Left hindlimb (tissue), 1 donor: ENCODE measurements at places on chromosomes 5 and 9.

- no peak for DNase-seq
These were observed 13.1 kb downstream of the MSANTD3 start for GRCh38 chr9:100440071-100440470.

GRCh38 chr9:86821006-86821845 is 126.1 kb downstream of the GAS1 start:
- no peak for DNase-seq

- DNase-seq, result no peak
These were observed 80.3 kb downstream of the RXRA start for GRCh38 chr9:134406366-134407120.

DNA sequence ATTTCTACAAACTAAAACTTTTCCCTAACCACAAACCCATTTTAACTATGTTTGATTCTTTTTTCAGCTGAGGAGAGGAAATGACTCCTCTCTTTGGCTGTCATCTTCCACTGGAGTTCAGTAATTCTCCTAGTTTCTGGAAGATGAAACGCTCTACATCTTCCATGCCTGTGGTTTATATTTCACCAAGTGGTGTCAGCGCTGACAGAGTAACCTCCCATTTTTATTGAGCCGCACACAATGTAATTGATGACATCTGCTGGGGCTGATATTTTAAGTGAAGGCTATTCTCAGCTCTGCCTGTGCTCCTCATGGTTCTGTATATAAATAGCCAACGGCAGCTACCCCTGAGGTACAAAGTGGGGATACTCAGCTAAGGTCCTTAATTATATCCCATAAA is 234.6 kb downstream of the SPOCK1 start:
- DNase-seq, result no peak

- DNase-seq, result no peak
These were observed 37.6 kb upstream of the RAI14 start for GRCh38 chr5:34618371-34619065.

GRCh38 chr9:24132244-24132643 is 306.2 kb upstream of the ELAVL2 start:
- DNase-seq, result no peak

- DNase-seq, result no peak
These were observed 16.7 kb downstream of the HMHB1 start for GRCh38 chr5:143828710-143829109.

DNA sequence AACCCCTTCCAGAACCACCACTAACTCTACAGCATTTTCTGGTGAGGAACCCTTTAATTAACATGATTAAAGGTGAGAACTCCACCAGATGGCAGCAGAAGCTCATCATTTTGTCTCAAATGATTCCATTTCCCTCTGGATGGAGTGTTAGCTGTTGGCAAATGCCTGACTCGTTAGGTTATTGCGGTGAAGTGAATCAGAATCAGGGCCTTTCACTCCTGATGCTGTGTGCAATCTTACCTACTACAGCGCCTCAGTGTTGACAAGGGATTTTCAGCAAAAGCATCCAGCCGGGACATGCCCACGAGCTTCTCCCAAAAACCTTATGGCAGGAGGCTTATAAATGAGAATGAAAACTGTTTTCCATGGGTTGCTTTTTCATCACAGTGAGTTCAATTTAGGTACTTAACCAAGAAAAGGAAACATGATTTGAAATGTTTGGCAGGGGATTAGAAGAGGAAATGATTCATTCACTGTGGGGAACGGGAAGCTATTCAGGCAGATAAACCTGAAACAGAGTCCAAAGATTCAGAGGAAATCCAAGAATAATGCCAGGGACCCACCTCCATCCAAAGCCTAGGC is 48.0 kb upstream of the CAST start:
- DNase-seq, result peak; percentile 47

GRCh38 chr5:82772281-82772680 is 304.9 kb downstream of the TMEM167A start:
- no peak for DNase-seq

GRCh38 chr5:3600106-3601060 is 4.8 kb downstream of the IRX1 start:
- DNase-seq, result no peak

DNA sequence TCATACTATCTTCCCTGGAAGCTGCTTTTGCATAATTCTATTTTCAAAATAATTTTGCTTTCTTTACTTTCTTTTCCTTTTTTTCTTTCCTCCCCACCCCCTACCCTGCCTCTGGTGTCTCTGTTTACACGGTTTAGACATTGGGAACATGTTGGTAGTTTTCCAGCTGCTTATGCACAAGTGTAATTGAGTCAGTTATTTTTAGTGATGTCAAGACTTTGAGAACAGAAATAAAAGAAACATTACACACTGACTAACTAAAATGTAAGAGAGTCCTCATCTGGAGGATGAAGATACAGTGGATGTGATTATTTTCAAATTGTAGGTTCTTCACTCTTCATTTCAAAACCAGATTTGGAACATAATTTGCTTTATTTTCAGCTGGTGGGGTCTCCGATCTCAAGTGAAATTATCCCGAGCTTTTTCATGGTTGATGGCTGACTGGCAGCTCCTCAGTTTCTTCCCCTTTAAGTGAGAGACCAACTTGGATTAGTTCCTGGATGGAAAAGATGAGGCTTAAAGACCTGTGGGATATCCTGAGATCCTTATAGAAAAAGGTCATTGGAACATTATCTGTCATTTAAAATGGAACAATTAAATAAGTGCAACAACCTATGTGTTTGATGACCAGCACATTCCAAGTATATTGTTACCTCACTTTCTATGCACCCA is 154.4 kb upstream of the ZNF462 start:
- no peak for DNase-seq

DNA sequence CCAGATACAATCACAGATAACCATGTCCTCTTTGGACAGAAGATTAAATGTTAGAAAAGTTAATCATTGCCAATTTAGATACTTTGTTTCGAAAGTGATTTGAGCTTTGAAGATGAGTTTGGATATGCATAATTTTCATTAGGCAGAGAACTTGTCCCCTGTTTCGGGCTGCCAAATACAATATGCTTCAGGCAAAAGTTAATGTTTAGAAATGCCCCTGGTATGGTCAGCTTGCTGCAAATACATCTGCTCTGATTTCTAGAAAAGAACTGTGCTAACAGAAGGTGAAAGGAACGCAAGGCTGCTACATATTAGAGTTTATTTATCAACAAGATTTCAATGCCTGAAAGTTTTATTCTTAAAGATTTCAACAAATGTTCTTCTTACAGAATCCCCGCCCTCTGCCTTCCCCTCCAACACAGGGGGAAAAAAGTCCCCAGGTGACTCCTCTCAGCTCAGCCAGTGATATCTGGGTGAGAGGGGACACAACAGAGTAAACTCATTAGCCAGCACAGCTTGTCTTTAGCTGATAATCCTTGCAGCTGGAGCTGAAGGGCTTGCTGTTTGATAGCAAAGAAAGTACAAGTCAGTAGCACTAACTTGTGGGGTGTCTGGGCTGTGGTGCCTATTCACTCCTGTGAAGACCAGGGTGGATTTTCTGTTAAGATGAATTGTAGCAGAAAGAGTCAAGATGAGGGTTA is 435.7 kb downstream of the DMAC1 start:
- no peak for DNase-seq

DNA sequence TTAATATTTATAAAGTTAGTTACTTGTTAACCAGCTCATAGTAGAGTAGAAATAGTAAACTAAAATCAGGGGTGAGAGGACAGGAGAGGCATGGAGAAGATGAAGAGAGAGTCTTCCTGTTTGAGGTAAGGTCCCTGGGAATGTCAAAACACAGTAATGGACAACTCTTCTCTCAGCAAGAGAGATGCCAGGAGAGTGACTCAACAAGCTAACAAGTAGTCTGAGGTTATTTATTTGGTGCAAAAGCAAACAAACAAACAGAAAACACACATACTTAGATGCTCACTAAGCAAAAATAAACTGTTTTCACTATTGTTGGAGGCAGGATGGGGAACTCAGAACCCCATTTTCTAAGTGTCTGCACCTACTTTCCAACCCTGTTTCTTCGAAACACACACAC is 333.2 kb upstream of the RFX3 start:
- DNase-seq, result no peak

- DNase-seq, result no peak
These were observed 1.8 kb upstream of the EGR1 start for GRCh38 chr5:138463419-138464007.

DNA sequence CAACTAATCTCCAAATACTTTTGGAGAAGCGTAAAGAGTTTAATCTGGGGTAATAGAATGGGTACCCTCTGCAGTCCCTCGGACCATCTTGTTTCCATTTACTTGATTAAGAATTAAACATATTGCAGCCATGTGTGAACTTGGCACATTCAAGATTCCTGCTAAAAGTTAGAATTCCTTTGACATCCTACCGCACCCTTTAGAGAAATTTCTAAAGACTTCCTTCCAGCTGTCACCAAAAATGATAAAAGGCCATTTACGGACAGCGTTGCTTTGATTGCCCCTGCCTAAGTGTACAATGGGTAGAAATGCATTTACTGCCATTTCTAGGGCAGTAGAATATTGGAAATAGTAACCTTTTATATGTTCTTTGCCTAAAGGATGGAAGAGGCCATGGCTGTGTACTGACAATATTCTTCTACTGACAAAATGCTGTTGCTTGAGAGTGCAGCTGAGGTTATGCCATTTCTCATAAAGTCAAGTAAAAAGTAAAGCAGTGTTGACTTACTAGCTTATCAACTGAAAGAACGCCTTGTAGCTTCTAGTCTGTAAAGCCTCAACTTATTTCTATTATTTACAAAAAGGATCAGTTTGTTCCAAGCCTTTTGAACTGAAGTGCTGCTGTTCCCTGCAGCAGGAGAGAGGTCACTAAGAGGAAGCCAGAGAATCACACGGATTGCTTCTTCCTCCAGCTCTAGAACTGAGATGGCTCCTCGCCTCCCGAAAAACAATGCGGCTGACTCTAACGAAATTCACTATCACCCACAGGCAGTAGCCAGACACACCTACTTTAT is 139.8 kb upstream of the BASP1 start:
- DNase-seq, result no peak

DNA sequence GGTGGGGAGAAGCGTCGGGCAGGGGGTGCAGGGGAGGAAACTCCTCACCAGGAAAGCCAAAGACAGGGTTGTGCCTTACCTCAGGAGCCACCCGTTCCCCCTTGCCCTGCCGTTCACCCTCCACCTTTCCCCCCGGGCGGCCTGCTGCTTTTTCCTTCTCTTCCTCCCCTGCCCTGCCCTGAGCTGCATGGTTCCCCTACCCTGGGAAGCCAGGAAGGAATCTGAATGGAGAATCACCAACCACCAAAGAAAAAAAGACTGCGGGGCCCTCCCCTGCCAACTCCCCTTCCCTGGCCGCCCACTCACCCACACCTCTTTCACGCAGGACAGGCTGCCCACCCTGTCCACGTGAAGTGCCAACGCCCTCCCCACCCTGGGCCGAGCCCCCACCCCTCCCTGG is 820 bp upstream of the NFX1 start:
- peak; percentile 46 for DNase-seq

GRCh38 chr9:124950050-124950718 is 9.3 kb upstream of the GOLGA1 start:
- no peak for DNase-seq

DNA sequence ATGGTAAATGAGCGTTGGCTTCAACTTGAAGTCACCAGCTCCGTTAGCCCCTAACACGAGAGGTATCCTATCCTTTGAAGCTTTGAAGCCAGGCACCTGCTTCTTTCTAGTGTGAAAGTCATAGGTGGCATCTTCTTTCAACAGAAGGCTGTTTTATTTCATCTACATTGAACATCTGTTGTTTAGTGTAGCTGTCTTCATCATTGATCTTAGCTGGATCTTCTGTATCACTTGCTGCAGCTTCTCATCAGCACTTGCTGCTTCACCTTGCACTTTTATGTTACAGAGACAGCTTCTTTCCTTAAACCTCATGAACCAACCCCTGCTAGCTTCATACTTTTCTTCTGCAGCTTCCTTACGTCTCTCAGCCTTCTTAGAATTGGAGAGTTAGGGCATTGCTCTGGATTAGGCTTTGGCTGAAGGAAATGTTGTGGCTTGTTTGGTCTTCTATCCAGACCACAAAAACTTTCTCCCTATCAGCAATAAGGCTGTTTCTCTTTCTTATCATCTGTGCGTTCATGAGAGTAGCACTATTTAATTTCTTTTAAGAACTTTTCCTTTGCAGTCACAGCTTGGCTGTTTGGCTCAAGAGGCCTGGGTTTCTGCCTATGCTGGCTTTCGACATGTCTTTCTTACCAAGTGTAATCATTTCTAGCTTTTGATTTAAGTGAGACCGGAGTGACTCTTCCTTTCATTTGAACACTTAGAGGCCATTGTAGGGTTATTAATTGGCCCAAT is 47.2 kb downstream of the PCSK5 start:
- DNase-seq, result no peak

GRCh38 chr9:131385296-131385695 is 8.6 kb upstream of the PRRC2B start:
- DNase-seq, result no peak

DNA sequence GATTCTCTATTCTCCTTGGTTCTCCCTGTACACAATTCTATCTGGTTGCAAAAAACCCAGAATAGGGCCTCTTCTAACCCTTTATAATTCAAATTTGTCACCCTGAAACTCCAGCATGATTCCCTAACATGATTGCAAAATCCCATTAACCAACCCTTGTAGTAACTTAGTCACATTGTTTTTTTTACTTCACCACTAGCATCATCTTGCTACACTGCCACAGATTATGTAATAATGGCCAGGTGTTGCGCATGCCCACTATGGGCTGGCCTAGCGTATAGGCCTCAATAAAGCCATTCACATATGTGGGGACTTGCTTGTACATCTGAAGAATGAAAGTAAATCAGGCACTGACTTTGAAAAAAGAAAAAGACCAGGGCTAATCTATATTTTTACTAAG is 25.7 kb downstream of the FAM170A start:
- no peak for DNase-seq

- DNase-seq, result no peak
These were observed 19.7 kb downstream of the FBXW11 start for GRCh38 chr5:171986772-171987171.

DNA sequence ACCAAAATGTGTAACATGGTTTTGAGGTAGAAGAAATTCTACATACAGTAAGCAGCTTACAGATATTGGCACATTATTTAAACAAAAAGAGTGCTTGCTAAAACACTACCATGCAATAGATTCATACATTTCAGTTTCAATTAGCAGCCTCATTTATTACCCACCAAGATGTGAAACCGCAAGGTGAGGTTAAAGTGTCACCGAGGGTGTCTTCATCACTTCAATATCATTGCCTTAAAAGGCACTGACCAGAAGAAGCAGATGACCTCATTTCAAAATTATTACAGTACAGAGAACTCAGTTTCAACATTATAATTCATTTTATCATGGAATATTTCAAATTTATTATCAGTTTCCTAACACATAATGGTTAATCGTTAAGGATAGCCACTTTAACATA is 302.2 kb downstream of the ISL1 start:
- DNase-seq, result no peak

GRCh38 chr9:20693068-20693467 is 9.0 kb downstream of the FOCAD start:
- no peak for DNase-seq
